ENCODE measurements at places on chromosomes 16 and 17. TPM values are rescaled to one million over a fixed set of nuclear protein-coding genes. Genes with fewer than 3 reads are reported as not detected.

Gene HBA1
- not detected for total RNA-seq

GRCh38 chr16:71188956-71189712 is 41.4 kb downstream of the HYDIN start:
- DNase-seq = no peak

- DNase-seq = no peak
Observed at GRCh38 chr17:40841246-40841645, 18.8 kb upstream of the KRT10 start.

DNA sequence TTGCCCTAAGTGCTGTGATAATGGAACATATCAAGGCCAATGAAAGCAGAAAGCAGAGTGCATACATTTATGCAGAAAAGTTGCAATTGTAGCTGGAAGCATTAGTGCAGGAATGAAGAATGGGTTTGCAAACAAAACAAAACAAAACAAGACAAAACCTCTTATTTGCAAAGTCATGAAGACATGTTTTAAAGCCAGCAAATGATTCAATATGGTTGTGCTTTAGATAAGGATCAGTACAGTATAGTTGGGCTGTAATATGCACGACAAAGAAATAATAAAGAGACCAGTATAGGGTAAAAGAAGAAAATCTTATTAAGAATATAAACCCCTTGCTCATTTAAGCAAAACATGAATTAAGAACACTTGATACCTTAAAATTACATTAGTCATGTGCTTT is 398.1 kb downstream of the KIF2B start:
- DNase-seq = no peak

Gene GRAP
- 69.9 TPM for total RNA-seq

Gene CSH1
- total RNA-seq = not detected

DNA sequence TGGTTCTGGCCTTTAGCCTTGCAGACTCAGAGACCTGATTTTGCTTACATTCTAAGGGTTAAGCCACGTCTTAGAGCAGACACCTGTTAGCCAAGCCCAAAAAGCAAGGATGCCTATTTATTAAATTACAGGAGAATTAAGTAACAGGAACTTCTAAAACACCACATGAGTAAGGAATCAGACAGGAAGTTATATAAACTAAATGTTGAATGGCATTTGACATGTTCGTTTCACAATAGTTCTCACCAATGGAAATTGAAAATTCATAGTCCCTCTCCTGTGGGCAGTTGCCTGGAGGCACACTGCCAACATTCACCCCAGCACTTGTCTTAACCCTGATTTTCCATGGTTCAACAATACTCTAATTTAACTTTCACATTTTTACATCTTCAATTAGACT is 9.0 kb downstream of the KRTAP9-7 start:
- no peak for DNase-seq

Gene FDXR
- 12.7 TPM for total RNA-seq

DNA sequence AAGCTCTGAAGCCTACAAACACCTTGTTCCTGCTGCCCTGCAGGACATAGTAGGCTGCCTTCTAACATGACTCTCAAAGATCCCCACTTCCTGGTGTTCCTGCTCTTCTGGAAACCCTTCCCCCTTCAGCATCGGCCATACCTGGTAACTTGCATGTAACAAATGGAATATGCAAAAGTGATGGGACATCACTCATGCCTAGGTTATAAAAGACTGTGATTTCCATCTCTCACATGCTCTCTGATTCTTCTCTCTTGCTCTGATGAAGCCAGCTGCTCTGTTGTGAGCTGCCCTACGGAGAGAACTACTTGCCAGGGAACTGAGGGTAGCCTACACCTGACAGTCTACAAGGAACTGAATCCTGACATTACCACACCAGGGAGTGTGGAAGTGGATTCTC is 72.9 kb upstream of the IRX6 start:
- no peak for DNase-seq
